ENCODE measurements at places on chromosomes 2 and 18.

GRCh38 chr2:623130-623922, 53.9 kb downstream of the TMEM18 start:
- no peak for DNase-seq

DNA sequence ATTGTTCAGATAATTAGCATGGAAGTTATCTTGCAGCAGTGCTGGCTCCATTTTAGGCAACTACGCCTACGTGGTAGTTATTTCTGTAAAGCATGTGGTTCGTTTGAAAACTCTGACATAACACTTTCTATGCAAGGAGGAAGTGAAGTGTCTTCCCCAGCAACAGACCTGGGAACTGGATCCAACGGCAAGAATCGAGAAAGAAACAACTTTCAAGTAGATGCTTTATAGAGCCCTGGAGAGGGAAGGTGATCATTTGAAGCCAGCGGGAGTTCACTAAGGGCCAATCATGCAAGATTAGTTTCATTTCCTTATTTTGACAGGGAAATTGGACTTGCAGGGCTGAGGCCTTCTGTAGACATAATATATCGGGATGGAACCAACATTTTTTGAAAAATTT, 218.3 kb downstream of the ACKR3 start:
- no peak for DNase-seq

DNA sequence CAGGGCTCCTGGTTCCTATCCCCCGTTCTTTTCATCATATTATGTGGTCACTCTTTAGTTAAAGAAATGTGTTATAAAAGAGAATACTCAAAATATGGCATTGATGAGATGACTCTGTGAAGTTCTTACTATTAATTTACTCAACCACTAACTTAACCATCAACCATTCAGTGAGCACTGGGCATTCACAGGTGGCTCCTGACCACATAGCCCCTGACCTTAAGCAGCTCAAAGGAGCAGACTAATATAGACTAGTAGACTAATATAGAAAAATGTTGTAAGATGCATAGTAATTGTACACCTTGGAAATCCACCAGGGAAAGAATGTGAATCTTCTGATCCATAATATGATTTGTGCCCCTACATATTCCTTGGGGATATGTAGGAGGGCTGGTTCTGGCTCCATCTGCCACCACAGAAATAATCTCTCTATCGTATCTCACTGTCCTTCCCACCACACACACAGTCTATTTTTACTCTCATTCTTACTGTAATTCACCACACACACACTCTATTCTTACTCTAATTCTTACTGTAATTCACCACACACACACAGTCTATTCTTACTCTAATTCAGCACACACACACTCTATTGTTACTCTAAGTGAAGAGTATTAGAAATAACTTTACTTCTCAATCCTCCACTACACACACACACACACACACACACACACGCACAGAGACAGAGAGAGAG, 188.9 kb upstream of the ITGA4 start:
- no peak for DNase-seq

DNA sequence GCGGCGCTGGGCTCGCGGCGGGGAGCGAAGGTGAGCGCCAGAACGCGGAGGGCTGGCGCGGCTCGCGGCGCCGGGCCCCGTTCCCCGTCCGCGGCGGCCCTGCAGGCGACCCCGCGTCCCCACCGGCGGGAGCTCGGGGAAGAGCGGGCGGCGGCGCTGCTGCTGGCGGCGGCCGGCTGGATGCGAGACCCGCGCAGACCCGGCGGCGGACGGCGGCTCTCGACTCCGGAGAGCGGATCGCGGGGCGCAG, 213 bp downstream of the DOK6 start:
- DNase-seq: peak; percentile 67

- DNase-seq: no peak
These were observed 986.3 kb upstream of the CELF4 start for GRCh38 chr18:38551881-38552280.

- no peak for DNase-seq
These were observed 76.7 kb upstream of the DTNA start for GRCh38 chr18:34633368-34633767.

GRCh38 chr18:47881752-47882455, 48.6 kb downstream of the SMAD2 start:
- DNase-seq: no peak

GRCh38 chr2:39663187-39663930, 2.4 kb upstream of the TMEM178A start:
- DNase-seq: no peak

DNA sequence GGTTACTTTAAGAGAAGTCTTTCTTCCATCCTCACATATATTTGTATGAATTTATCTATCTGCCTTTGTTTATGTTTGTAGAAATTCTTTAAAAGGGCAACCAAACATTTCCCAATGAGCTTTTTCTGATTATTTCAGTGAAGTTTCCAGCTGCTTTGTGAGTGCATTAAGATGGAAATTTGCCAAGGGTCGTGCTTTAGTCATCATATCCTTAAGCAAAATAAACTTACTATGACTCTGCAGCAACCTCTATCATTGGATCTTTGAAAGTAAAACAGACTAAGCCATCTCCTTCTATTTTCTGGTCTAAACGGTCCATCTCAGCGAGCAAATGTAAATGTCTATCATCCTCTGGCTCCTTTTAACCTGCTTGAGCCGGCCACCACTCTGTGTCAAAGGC, 489.3 kb downstream of the SOX11 start:
- DNase-seq: no peak

DNA sequence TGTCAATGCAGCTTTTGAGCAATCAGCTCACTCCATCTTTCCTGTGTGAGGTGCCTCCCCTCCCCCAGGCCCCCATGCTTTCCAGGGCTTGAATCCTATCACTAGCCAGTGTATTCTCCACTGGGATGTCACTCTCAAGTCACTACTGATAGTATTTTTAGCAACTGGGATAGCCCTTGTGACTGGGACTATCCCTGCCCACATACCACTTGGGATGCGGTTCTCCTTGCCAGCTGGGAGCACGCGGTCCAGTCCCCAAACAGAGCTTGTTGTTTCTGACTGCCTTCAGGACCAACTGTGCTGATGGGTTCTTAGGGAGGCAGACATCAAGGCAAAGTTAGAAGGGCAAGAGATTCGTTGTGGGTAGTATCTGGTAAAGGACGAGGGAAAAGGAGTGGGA, 134.9 kb downstream of the FAM161A start:
- DNase-seq: no peak

DNA sequence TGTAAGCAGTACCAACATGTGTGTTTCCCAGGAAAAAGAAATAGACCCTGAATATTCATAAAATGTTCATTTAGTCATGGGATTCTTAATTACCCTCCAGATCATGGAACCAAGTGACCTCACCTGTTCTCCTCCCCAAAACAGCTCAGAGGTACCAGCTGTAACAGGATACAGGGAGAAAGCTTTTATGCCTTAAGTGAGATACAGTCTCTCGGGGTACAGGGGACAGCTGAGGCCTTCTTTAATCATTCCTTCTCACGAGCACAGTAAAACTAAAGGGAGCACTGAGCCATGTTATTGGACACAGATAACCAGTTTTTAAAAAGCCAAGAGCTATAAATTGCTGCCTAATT, 16.6 kb downstream of the EPHA4 start:
- no peak for DNase-seq

- DNase-seq: no peak
These were observed 184.4 kb upstream of the SESTD1 start for GRCh38 chr2:179449010-179449409.

DNA sequence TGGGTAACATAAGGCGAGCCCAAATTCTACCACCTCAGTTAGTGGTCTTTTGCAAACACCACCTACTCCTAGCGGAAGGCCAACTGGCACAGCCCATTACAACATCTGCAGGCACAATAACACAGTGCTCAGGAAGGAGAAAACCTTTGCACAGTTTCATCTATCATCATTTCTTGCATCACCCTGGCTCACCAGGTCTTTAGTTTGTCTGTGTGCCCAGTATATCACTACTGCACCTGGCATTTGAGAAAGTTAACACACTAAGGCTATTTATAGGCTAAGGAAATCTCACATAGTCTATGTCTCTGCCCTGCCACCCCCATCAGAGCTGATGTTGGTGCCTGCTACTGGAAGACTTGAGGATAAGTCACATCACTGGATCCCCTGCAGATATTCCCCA, 484.0 kb downstream of the SATB2 start:
- DNase-seq: no peak

DNA sequence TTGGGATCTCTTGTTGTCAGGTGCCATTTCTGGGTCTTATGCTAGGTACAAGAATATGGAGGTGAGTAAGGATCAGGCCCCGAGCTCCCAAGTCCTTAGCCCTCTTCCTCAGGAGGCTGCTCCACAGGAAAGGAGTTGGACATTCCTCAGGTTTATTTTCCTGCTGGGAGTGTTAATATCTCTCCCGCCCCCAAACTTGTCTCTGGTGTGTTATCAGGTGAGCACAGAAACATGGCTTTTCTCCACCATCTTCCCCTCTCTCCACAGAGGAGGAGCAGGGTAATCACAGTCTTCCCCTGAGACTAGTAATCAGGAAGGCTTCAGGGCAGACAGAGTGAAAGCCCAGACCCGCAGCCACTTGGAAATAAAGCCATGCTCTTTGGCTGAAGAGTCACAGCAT, 73.3 kb upstream of the CAPN13 start:
- DNase-seq: no peak

- no peak for DNase-seq
These were observed 88.3 kb upstream of the KCNH7 start for GRCh38 chr2:162926907-162927306.

- no peak for DNase-seq
These were observed 41.4 kb upstream of the EML4 start for GRCh38 chr2:42127425-42128424.

GRCh38 chr2:237315170-237315828, 98.7 kb downstream of the COL6A3 start:
- peak; percentile 34 for DNase-seq

DNA sequence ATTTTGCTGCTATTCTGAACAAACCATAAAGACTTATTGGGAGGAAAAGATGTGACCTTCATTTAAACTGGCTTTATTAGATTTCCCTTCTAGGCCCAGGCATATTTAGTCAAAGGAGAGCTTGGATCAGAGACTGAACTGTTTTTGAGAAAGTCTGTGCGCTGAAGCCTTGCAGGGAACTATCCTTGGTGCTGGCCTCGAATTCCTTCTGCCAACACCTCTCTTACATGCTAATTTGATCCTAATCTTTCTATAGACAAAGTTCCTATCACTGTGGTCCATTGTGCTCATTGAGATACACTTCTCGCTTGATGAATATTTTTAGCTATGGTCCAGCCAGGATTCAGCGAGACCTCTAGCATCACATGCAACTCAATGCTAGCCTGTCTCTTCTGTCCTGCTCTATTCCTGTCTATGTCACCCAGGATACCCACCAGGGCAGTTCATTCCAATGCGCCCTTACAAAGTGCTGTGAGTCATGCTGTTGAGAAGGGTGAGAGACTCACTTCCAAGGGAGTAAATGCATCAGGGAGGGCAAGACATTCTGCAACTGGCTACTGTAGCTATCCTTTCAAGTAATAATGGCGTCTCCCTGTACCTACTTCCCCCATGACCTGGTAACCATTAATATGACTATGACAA, 356.7 kb upstream of the LYPD1 start:
- DNase-seq: no peak

DNA sequence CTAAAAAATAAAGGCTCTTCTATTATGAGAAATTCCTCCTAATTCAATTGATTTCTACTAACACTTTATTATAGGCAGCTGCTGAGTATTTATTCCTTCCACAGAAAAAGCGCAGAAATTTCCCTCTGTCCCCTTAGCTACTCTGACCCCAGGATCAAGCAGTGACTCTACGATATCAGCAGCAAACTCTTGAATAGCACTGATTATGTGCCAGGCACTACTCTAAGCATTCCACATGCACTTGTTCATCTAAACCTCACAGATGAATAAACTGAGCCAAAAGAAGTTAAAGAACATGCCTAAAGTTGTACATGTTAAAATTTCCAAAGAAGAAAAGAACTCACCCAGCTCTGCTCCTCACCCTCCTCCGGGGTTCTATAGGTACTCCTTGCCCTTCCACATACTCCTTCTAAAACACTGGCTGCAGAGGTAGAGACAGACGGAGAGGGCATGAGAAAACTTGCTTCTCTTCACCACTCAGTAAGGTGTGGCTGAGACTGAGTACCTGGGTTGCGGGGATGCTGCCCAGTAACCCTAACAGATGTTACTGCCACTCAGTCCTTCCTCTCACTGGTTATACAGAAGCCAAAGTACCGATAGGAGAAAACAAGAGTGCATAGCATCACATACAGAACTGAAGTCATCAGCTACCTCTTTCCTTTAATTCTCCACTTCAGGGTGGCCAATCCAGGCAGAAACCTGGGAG, 9.9 kb downstream of the C1D start:
- no peak for DNase-seq

GRCh38 chr2:207363761-207364290, 165.9 kb upstream of the CREB1 start:
- no peak for DNase-seq

GRCh38 chr2:212539072-212539880, 674 bp upstream of the ERBB4 start:
- peak; percentile 39 for DNase-seq

- DNase-seq: no peak
These were observed 51.8 kb upstream of the RAB27B start for GRCh38 chr18:54776282-54776977.

- DNase-seq: no peak
These were observed 144.7 kb downstream of the FAM210A start for GRCh38 chr18:13581496-13582177.

DNA sequence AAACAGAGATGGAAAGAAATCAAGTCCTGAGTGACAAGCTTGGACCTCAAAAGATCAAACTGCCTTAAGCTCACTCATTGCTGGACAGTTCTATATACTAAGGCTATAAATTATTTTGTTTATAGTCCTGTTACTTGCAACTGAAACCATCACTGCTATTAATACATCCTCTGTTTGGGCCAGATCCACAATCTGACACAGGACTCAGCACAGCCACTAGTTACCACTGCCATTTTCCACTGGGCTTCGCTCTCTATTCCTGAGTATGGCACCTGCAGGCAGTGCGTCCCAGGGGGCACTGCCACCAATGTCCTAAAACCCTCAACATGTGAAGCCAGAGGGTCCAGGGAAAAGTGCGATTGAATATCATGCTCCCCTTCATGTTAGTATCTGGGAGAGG, 52.3 kb downstream of the CYP26B1 start:
- no peak for DNase-seq

DNA sequence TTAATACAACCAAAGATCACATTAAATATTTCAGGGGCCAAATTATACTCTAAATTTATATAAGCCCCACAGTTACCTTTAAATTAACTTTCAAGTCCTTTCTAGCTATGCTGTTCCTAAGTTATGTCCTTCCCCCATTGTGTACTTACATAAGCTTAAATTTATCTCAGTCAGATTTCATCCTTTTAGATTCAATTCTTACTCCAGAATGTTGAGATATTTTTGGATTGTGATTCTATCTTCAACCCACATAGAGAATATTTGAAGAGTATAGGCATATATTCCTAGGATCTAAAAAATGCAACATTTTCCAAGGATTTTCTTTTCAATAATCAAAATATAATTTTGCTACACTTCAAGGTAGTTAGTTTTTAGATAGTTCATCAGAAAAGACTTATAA, 242.8 kb downstream of the KCNE4 start:
- DNase-seq: no peak

Data from glutamatergic neuron (in vitro differentiated cells).